ENCODE measurements at places on chromosomes 6 and 20. TPM values are rescaled to one million over a fixed set of nuclear protein-coding genes. Genes with fewer than 3 reads are reported as not detected.

LY86 gene
- polyA plus RNA-seq, result 17.1 TPM

C6orf136 gene
- 24.0 TPM for polyA plus RNA-seq

RIPPLY2 gene
- polyA plus RNA-seq, result 0.23 TPM

DNA sequence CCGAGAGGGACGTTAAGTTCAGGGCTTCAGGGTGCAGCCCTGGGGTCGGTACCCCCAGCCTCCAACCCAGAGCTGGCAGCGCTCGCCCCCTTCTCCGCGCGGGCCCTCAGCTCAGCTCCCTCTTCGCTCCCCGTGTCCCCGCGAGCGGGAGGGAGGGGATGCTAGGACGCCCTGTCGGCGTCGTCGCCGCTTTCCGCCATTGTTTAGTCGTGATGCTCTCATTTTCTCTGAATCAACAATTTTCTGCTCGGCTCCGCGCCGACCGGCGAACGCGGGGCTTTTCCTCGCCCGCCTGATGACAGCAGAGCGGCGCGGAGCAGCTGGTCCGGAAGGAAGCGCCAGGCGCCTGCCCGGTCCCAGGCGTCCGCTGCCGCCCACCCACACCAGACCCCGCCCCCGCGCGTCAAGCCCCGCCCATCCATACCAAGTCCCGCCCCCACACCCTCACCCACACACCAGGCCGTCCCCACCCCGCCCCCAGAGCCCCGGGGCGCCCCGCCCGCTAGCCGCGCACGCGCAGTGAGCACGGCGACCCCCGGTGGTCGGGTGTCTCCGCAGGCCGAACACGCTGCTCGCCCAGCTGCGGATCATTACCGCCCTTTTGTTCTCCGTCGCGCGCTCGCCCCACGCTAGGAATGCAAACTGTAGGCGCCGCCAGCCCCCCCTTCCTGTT lies 50.1 kb upstream of the SLC32A1 start:
- no peak overlapping the region for H3K27ac ChIP-seq
- peaks cover 8% of the 10 kb centered on the region for H3K4me1 ChIP-seq
- H3K36me3 ChIP-seq, result no peaks in the 10 kb centered on the region
- peak; percentile 50 for DNase-seq
- H3K4me3 ChIP-seq, result peak overlapping the region; percentile 42

GRCh38 chr6:40417031-40417430 lies 170.1 kb downstream of the LRFN2 start:
- H3K27me3 ChIP-seq, result no peaks in the 10 kb centered on the region
- H3K36me3 ChIP-seq, result no peaks in the 10 kb centered on the region
- peaks cover 2% of the 10 kb centered on the region for H3K4me1 ChIP-seq

- peaks cover 18% of the 10 kb centered on the region for H3K36me3 ChIP-seq
- H3K4me1 ChIP-seq, result peaks cover 51% of the 10 kb centered on the region
- DNase-seq, result no peak
- H3K4me3 ChIP-seq, result peak overlapping the region; percentile 60
- H3K27ac ChIP-seq, result peak overlapping the region; percentile 82
- H3K27me3 ChIP-seq, result no peaks in the 10 kb centered on the region
These were observed 724 bp upstream of the CUL7 start for GRCh38 chr6:43054206-43054943.

- no peak overlapping the region for H3K4me3 ChIP-seq
- DNase-seq, result no peak
- H3K27me3 ChIP-seq, result no peaks in the 10 kb centered on the region
These were observed 1.3 kb upstream of the RAMACL start for GRCh38 chr6:166587631-166588413.

GRCh38 chr20:64080013-64080812 lies at the start of gene OPRL1:
Gene OPRL1 (plus strand): TSS chr20:64080082. CDS start chr20:64092721, 12,639 bp downstream.
- peaks cover 30% of the 10 kb centered on the region for H3K27me3 ChIP-seq
- peak within 1 kb of the TSS; percentile 83 for H3K4me3 ChIP-seq
- peak within 1 kb of the TSS; percentile 93 for H3K27ac ChIP-seq
- peak; percentile 51 for DNase-seq

DNA sequence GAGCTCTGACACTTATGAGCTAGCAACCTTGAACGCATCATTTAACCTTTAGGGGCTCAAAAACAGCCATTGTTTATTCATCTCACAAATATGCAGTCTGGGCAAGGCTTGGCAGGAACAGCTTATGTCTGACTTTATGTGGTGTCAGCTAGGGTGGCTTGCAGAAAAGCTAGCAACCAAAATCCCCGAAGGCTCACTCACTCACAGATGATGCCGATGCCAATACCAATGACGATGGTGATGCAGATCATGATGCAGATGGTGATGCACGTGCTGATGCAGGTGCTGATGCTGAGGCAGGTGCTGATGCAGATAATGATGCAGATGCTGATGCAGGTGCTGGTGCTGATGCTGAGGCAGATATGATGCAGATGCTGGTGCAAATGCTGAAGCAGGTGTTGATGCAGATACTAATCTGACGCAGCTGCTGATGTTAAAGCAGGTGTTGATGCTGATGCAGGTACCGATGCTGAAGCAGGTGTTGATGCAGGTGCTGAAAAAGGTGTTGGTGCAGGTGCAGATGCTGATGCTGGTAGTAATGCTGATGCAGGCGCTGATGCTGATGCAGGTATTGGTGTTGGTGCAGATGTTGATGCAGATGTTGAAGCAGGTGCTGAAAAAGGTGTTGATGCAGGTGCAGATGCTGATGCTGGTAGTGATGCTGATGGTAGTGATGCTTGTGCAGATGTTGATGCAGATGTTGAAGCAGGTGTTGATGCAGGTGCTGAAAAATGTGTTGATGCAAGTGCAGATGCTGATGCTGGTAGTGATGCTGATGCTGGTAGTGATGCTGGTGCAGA lies 195.6 kb downstream of the NFATC2 start:
- DNase-seq, result no peak
- no peaks in the 10 kb centered on the region for H3K4me1 ChIP-seq
- H3K36me3 ChIP-seq, result no peaks in the 10 kb centered on the region
- no peak overlapping the region for H3K4me3 ChIP-seq

- DNase-seq, result no peak
- H3K4me1 ChIP-seq, result peaks cover 8% of the 10 kb centered on the region
- H3K4me3 ChIP-seq, result no peak overlapping the region
- H3K36me3 ChIP-seq, result no peaks in the 10 kb centered on the region
- H3K27ac ChIP-seq, result no peak overlapping the region
These were observed 164.6 kb upstream of the CDYL start for GRCh38 chr6:4611429-4612129.

DNA sequence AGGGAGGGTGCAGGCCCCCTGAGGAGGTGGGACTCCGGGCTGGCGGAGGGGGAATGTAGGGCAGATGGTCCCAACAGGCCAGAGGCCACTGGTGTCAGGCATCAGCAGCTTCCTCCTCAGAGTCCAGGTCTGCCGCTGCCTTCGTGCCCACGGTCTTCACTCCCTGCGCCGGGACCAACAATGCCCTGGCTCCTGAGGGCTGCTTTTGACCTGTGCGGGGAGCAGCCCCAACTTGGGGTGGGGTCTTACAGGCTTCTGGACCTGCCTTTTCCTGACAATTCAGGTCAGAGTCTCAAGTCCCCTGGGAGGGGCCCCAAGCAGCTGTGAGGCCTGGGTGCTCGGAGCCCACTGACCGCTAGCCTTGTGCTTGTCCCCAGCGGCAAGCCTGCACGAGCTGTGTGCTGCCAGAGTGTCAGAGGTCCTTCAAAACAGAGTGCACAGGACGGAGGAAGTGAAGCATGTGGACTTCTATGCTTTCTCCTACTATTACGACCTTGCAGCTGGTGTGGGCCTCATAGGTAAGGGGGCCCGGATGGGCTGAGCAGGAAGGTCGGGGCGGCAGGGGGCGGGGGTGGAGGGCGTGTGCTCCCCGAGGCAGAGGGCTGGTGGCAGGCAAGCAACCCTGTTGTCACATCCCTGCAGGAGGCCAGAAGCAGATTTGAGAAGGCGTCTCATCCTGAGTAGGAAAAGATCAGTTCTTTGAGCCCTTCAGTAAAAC lies 25.3 kb upstream of the PYGB start:
- H3K27me3 ChIP-seq, result no peaks in the 10 kb centered on the region
- no peak overlapping the region for H3K27ac ChIP-seq
- H3K4me3 ChIP-seq, result no peak overlapping the region
- peaks cover 17% of the 10 kb centered on the region for H3K36me3 ChIP-seq
- DNase-seq, result no peak

- no peaks in the 10 kb centered on the region for H3K4me1 ChIP-seq
- H3K27me3 ChIP-seq, result no peaks in the 10 kb centered on the region
- H3K27ac ChIP-seq, result no peak overlapping the region
- H3K4me3 ChIP-seq, result no peak overlapping the region
These were observed 48.0 kb upstream of the NOP56 start for GRCh38 chr20:2604506-2604835.

- peak; percentile 38 for DNase-seq
- peaks cover 5% of the 10 kb centered on the region for H3K4me1 ChIP-seq
- H3K27ac ChIP-seq, result no peak overlapping the region
- H3K36me3 ChIP-seq, result no peaks in the 10 kb centered on the region
- no peaks in the 10 kb centered on the region for H3K27me3 ChIP-seq
- H3K4me3 ChIP-seq, result no peak overlapping the region
These were observed 46.9 kb upstream of the ENPP5 start for GRCh38 chr6:46217671-46218131.

DNA sequence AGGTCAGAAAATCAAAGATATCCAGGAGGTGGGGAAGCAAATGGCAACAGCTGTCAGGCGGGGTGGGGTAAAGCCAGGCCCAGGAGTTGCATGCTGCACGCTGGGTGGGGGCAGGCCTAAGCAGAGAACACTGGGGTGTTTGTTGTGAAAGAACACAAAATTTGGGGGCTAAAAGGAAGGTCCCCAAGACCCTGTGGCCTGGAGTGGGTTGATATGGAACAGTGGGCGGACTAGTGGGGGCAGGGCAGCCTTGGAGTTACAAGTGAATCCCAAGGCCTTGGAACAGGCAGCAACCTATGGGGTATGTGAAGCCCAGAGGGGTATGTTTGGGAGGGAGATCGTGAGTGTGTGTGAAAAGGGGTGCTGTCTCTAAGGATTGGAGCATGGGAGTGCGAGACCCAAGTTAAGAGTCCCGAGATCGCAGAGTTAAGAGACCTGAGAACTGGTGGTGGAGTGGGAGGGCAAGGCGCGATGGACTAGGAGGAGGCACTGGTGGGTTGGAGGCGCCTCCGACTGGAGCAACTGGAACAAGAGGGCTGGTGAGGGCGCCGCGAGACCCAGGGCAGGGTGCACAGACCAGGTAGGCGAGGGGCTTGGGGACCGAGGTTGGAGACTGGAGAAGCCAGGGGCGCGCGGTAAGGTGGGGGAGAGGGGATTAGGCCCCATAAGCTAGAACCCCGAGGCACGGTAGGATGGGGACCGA lies 658 bp downstream of the CUL7 start:
- H3K27ac ChIP-seq, result peak overlapping the region; percentile 86
- DNase-seq, result no peak
- H3K4me1 ChIP-seq, result peaks cover 43% of the 10 kb centered on the region
- peaks cover 23% of the 10 kb centered on the region for H3K36me3 ChIP-seq
- H3K4me3 ChIP-seq, result peak overlapping the region; percentile 69
